Vagina (tissue), 2 donors: ENCODE measurements at places on chromosomes 12 and 14. TPM values are rescaled to one million over a fixed set of nuclear protein-coding genes. Genes with fewer than 3 reads are reported as not detected.

UBE2N gene
- total RNA-seq: 52.5 TPM

DNA sequence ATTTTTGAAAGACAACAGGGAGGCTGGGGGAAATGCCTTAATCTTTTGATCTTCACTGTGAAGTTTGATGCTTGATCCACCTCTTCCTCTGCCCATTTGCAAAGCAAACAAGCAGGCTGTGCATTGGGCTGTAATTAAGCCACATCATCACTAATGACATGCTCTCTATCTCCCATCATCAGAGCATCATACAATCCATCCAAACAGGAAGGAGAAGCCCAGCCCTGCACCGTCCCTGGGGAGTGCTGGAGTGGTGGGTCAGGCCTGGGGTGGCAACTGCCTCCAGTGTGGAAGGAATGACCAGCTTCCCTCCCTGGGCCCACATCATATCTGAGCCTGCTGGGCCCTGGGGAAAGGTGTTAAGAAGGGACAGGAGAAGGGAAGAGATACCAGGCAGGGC is 6.9 kb upstream of the KRT74 start:
- no peak for DNase-seq

GRCh38 chr14:61121355-61121787 is 140.3 kb downstream of the SLC38A6 start:
- DNase-seq: no peak

DNA sequence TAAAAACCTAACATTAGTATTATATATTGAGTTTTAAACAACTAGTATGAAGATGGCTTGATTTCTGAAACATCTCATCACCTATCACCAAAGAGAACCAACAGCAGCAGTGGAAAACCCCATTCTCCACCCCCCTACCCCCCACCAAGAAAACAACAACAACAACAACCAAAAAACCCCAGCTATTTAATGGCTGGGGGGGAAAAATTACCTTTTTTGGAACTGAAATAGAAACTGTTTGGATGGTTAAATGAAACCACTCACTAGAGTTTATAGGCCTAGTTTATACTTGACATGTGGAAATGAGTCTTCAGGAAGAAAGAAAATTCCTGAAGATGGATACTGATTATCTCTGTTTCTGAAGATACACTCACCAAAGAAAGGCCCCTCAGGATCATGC is 30.3 kb downstream of the PPP2R5E start:
- DNase-seq: no peak

DNA sequence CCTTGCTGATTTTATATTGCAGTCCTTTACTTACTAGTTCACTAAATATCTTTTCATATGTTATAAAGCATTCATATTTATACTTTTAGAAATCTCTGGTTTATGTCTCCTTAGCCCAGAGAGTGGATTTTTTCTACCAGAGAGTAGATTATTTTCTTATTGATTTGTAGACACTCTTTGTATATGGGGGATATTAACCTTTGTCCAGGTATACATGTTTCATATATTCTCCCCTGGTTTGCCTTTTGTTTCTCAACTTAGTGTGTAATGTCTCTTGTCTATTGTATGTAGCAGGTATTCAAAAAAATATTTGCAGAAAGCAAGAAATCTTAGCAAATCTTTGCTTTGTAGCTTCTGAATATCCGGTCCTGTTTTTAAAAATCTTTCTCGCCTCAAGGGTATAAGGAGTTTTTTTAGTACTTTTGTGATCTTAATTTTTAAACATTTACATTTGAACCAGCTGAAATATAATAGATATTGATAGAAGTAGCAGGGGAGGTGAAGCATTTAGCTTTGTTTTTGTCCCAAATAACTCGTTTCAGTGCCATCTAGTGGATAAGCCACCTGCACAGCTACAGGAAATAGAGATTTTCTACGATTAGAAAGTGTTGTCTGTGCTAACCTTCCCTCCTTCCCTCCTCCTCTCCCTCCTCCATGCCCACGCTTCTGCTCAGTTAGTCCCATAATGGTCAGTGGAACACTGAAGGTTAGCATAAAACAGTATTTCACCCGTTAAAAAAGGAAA is 97.0 kb downstream of the PHETA1 start:
- DNase-seq: no peak

GRCh38 chr12:27271206-27271605 is 27.1 kb downstream of the STK38L start:
- DNase-seq: no peak

GRCh38 chr12:94980577-94980976 is 22.9 kb downstream of the NDUFA12 start:
- no peak for DNase-seq

DNA sequence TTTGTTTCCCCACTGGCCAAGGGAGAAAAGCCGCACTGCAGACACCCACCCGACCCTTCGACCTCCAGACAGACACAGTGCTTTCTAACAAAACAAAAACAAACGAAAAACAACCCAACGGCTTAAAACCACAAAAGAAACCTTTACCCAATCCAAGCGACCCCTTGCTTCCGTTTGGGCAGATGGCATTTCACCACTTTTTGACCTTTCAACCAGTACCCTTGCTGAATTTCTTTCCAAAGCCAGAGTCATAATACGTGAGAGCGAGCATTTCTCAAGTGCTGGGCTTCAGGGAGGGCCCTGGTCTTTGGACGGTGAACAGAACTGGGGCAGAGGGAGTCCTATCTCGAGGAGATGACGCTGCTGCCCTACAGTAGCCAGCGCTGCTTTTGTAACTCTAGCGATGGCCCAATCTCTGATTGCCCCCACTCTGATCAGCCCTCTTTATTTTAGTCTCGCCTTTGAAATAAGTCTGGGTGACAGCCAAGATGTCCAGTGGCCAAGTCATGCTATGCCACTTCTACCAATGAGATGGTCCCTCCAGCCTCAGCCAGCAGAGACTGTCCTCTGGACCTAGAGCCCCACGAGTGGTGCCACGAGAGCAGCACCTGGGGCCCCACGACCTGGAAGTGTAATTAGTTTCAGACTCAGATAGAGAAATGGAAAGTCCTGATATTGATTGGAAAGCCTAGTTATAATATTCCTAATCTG is 21.9 kb upstream of the ADIPOR2 start:
- no peak for DNase-seq

GRCh38 chr14:38989922-38990546 is 113.0 kb downstream of the SEC23A start:
- no peak for DNase-seq

- no peak for DNase-seq
These were observed 23.2 kb upstream of the ESRRB start for GRCh38 chr14:76352639-76353281.

SYCP3 gene
- not detected for total RNA-seq
